ENCODE measurements at places on chromosomes 7 and 10. TPM values are rescaled to one million over a fixed set of nuclear protein-coding genes. Genes with fewer than 3 reads are reported as not detected.

The CLDN4 gene
- not detected for total RNA-seq

The C10orf67 gene
- total RNA-seq, result not detected

The STEAP4 gene
- total RNA-seq, result not detected

The SPDYE11 gene
- not detected for total RNA-seq

The UPP1 gene
- 8.1 TPM for total RNA-seq

The GPC2 gene
- total RNA-seq, result 2.2 TPM

The PLXNA4 gene
- total RNA-seq, result 6.9 TPM

The FXYD4 gene
- not detected for total RNA-seq

The SFR1 gene
- 3.4 TPM for total RNA-seq

The NUP205 gene
- total RNA-seq, result 31.2 TPM

The MMD2 gene
- not detected for total RNA-seq

The CCDC172 gene
- total RNA-seq, result not detected

The CHST3 gene
- total RNA-seq, result 5.4 TPM

The MAGI2 gene
- 0.44 TPM for total RNA-seq

The PVRIG gene
- total RNA-seq, result not detected

The ANXA8 gene
- not detected for total RNA-seq

The CUBN gene
- total RNA-seq, result 4.2 TPM

The CNTNAP2 gene
- total RNA-seq, result not detected

The MET gene
- 49.3 TPM for total RNA-seq

The CRYGN gene
- not detected for total RNA-seq

The GPER1 gene
- total RNA-seq, result 1.1 TPM

The KIAA1549 gene
- 2.4 TPM for total RNA-seq

The HMX2 gene
- total RNA-seq, result not detected

The OPALIN gene
- total RNA-seq, result not detected

The LRRD1 gene
- under 0.01 TPM for total RNA-seq

The STMP1 gene
- total RNA-seq, result 4.6 TPM

The POMZP3 gene
- 1.7 TPM for total RNA-seq

The ASNS gene
- total RNA-seq, result 3.3 TPM

The FKBP6 gene
- total RNA-seq, result not detected

The CADPS2 gene
- total RNA-seq, result 48.0 TPM

The SPDYE5 gene
- total RNA-seq, result not detected

The DIP2C gene
- 4.8 TPM for total RNA-seq

The NPFFR1 gene
- total RNA-seq, result not detected

The TAS2R41 gene
- not detected for total RNA-seq

The STARD3NL gene
- total RNA-seq, result 107 TPM

The CXCL12 gene
- total RNA-seq, result 7.1 TPM

The WAC gene
- total RNA-seq, result 47.2 TPM

The FBXL13 gene
- 0.20 TPM for total RNA-seq

The DENND2A gene
- 0.22 TPM for total RNA-seq

The ATRNL1 gene
- total RNA-seq, result 0.20 TPM

The ELAPOR2 gene
- 84.1 TPM for total RNA-seq

The SCIN gene
- total RNA-seq, result not detected

The MYL10 gene
- total RNA-seq, result not detected

The TACR2 gene
- 0.60 TPM for total RNA-seq

The PAPOLB gene
- total RNA-seq, result under 0.01 TPM

The HIBADH gene
- total RNA-seq, result 20.5 TPM

The ODAD2 gene
- total RNA-seq, result 0.60 TPM

The CALML3 gene
- not detected for total RNA-seq

The ADCYAP1R1 gene
- under 0.01 TPM for total RNA-seq

The ABCC2 gene
- total RNA-seq, result 0.44 TPM

The CALCR gene
- not detected for total RNA-seq

The UTF1 gene
- not detected for total RNA-seq

The VWC2 gene
- not detected for total RNA-seq

The ASZ1 gene
- total RNA-seq, result not detected

The GRID2IP gene
- total RNA-seq, result under 0.01 TPM
